CMK (cell line): ENCODE measurements at places on chromosomes 5 and 9.

GRCh38 chr5:171450423-171451331 lies 31.2 kb downstream of the FGF18 start:
- no peak for DNase-seq

- no peak for DNase-seq
These were observed 1.1 kb upstream of the PTGER4 start for GRCh38 chr5:40678460-40679147.

DNA sequence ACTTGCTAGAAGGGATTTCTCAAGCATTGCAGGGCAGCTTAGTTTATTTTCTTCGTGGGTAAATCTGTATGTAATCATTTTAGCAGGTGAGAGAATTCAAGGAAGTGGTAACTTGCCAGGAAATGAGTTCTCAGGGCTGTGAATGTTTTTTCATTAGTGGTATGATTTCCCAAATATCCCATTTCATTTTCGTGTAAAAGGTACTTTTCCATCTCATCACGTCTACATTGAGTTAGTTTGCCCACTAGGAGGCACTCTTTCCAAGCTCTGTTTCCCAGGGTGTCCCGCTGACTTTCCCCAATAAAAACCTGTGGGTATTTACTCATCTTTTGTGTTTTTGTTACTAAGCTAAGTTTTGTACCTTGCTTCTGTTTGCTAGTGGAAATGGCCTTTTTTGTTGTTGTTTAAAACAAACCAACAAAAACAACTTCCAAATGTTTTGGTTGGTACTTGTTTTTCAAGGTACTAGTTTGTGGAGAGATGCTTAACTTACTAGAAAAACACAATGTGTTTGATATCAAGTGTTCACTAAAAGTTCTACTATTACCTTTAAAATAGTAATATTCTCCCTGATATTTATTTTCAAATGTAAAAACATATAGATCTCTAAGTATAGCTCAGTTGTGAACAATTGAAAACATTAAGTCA lies 373.6 kb downstream of the ADGRV1 start:
- peak; percentile 2 for DNase-seq

- no peak for DNase-seq
These were observed 619.1 kb upstream of the COX7C start for GRCh38 chr5:85998656-85999055.

DNA sequence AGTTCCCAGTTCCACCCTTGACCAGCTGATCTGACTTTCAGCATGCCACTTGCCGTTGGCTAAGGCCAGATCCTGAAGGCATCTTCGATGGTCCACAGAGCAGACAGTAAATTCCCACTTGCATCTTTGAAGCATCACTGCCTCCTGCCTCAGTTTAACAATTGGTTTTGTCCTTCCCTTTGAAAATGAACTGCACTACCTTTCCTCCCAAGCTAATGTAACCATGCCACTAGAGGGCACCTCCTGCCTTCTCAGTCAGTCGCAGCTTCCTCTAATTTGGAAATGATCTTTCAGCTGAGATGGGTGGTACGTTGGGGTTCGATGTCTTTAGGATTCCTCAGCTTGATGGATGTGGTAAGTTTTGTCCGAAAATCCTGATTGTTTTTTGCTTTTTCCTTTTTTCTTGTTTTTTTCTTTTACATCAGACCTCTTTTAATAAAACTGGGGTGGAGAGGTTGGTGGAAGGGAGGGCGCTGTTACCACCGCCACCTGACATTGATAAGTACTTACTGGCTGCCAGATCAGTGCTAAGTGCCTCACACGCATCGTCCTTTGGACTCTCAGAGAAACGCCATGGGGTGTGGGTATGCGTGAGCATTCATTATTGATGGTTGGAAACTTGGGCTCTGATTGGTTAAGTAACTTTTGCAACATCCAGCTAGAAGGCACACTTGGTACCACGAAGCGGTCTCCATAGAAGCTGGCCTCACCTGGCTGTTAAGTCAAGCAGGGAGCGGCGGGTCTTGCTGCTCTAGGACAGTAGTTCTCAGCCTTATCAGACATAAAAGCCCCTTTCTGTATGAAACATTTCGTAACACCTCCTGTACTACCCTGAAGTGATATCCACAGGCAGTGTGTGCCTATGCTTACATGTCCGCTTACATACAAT lies 16.9 kb downstream of the PTTG1 start:
- DNase-seq = no peak

DNA sequence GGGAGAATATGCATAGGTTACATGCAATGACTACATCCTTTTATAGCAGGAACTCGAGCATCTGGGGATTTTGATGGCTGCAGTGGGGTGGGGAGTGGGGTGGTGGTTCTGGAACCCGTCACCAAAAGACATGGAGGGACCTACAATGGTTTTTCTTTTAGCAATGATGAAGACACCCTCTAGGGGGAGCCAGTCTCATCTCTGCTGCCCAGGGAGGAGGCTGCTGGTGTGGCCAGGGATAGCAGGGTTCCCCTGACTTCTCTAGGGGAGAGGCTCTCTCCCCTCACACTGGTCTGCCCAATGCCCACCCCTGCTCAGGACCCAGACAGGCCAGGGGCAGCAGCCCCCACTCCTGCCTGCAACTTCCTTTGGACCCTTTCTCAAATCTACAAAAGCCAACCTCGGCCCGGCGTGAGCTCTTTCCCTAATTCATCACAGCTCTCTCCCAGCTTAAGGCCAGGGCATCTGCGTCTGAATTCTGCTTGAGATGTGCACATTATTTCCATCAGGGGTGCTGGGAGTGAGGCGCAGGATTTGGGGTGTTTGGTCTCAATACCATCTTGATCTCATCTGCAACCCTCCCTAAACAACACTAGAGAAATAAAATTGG lies 73.6 kb upstream of the RETREG1 start:
- peak; percentile 2 for DNase-seq

- DNase-seq = no peak
These were observed 160.6 kb downstream of the ZDHHC21 start for GRCh38 chr9:14532456-14533115.

DNA sequence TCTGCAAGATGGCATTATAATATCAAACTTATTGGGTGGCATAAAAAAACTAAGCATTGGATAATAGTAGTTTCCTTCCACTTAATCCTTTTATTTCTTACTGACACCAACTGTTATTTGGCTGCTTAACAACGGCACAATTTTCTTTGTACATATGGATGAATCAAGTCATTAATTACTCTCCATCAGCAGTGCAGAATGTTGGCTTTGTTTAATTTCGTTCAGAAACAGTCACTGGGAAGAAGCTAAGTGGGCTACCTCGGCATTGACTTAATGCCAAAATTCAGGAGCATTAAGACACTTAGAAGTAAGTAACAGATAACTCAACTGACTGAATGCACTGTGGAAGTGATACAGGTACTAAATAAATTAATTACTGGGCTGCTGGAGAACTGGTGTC lies 460.4 kb downstream of the CTNND2 start:
- no peak for DNase-seq

GRCh38 chr9:38032266-38033110 lies 36.5 kb downstream of the SHB start:
- DNase-seq = no peak

DNA sequence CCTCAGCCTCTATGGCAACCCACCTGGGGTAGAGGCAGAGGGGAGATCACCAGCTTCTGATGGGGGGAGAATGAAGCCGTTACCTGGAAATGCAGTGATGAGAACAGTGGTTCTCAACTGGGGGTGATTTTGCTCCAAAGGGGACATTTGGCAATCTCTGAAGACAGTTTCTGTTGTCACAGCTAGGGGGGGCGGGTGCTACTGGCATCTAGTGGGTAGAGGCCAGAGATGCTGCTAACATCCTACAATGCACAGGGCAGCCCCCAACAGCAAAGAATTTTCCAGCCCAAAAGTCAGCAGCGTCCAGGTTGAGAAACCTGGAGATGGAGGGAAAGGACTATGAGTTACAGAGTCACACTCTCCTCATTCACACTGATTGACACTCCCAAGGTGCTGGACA lies 84.5 kb downstream of the FGF1 start:
- DNase-seq = no peak

DNA sequence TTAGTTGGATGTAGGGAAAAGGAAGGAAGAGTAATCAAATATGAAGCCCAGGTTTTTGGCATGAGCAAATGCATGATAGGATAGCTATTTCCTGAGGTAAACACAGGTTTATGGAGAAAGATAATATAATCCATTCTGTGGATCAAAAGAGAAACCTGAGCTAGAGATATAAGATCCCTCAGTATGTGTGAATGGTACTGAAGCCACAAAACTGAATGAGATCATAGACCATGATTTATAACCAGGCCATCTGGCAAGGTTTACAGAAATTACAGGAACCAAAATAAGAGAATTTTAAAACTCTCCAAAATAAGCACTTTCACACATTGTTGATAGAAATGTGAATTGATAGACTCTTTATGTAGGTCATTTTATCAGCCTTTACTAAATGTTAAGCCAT lies 28.7 kb upstream of the ECM2 start:
- DNase-seq = no peak

GRCh38 chr9:113603773-113604172 lies 140.2 kb downstream of the RGS3 start:
- no peak for DNase-seq

DNA sequence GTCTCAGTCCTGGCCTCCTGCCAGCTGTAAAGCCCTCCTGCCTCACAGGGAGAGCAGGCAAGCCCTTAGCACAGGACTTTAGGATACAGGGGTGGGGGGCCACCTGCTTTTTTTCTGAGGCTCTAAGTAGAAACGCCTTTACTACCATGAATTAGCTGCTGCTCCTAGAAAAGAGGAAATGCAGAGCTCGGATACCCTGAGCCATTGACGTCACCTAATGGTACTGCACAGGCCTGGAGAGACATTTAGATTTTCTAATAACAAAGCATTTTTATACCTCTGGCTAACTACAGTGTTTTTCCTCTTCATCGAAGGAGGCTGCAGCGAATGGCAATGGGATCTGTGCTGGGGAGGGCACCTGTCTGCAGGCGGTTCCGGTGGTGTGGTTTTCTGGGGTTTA lies 137.0 kb downstream of the WDR41 start:
- DNase-seq = no peak

GRCh38 chr5:119229950-119230349 lies 125.9 kb upstream of the TNFAIP8 start:
- no peak for DNase-seq

DNA sequence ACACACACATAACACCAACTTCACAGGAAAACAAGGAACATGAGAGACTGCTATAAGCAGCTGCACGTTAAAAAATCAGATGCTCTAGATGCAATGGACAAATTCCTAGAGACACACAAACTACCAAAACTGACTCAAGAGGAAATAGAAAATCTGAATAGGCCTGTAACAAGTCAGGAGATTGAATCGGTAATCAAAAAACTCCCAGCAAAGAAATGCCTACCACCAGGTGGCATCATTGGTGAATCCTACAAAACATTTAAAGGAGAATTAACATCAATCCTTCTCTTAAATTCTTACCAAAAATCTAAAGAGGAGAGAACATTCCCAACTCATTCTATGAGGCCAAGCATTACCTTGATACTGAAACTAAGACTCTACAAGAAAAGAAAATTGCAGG lies 54.9 kb downstream of the NDST1 start:
- no peak for DNase-seq

GRCh38 chr5:168140241-168140640 lies 151.2 kb upstream of the WWC1 start:
- DNase-seq = no peak

DNA sequence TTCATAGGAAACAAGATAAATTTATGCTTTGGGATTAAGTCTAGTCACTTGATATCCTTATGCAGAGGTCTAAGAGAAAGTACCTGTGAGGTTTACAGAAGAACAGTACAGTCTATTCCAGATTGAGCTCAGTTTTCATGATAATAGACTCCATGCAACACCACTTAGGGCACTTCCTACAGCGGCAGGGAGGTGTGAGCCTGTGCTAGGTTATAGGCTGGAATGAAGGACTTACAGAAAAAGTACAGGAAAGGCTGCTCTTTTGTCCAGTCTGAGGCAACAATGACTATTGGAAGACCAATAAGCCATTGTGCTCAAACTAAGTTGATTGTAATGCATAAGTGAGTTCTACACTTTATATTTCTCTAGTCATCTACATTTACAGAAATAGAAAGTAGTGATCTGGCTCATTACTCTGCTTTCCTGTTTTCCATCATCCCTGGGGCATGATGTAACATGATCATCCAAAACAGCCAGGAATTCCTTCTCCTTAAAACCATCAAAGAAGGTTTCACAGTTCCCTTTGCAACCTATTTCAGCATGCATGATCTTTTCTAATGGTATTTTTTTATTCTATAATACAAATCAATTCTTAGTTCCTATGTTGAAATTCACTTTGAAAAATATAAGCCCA lies 322.8 kb downstream of the SLF1 start:
- DNase-seq = no peak

DNA sequence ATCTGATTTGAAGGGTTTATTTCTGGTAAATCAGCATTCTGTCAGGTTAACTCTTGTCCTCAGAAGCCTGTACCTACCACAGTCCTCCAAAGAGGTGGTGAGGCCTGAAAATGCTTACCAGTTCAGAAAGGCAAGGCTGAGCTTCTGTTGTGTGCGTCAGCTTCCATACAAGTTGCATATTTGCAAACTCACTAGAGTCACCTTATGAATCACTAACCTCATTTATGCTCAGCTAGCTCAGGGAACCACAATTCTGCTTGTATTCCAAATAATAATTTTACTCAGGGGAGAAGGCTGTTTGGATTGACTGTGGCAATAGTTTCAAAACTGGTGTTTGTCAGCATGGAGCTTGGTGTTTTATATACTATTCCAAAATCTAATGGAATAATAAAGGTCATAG lies 355.1 kb upstream of the RFX3 start:
- DNase-seq = no peak

GRCh38 chr9:79776581-79776980 lies 204.8 kb downstream of the TLE4 start:
- DNase-seq = no peak

GRCh38 chr5:103505581-103506305 lies 56.8 kb downstream of the NUDT12 start:
- no peak for DNase-seq
